Type B pancreatic cell (in vitro differentiated cells): ENCODE measurements at places on chromosomes 16 and 17. TPM values are rescaled to one million over a fixed set of nuclear protein-coding genes. Genes with fewer than 3 reads are reported as not detected.

CCDC102A gene
- total RNA-seq = 6.9 and 14.4 TPM in 2 replicates

NXPH3 gene
- total RNA-seq = 0.45 and 0.46 TPM in 2 replicates

- no peak for DNase-seq
Observed at GRCh38 chr16:963913-964312, 6.9 kb downstream of the LMF1 start.

DNA sequence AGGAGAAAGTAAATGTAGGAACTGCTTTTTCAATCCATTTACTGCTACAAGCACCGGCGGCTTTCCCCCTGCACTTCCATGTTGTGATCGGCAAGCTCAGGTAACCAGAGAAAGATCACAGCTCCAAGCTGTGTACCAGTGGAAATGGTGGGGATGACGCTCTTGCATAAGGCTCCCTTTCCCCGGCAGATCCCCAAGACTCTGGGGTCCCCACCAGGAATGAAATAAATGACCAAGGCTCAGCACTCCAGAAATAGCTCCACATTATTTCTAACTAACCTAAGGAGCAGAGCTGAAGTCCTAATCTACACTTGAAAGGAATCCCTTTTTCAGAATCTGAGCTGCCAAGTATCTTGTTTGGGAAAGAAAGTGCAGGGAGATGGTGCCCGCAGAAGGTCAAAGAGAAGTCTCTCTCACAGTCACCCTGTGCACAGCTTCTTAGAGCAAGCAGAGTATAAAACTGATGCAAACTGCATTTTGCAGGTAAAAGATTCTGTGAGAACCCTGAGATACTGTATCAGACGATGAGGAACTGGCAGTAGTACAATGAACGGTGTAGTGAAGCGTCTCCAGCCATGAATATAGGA is 11.1 kb downstream of the GRB2 start:
- DNase-seq = no peak

DNA sequence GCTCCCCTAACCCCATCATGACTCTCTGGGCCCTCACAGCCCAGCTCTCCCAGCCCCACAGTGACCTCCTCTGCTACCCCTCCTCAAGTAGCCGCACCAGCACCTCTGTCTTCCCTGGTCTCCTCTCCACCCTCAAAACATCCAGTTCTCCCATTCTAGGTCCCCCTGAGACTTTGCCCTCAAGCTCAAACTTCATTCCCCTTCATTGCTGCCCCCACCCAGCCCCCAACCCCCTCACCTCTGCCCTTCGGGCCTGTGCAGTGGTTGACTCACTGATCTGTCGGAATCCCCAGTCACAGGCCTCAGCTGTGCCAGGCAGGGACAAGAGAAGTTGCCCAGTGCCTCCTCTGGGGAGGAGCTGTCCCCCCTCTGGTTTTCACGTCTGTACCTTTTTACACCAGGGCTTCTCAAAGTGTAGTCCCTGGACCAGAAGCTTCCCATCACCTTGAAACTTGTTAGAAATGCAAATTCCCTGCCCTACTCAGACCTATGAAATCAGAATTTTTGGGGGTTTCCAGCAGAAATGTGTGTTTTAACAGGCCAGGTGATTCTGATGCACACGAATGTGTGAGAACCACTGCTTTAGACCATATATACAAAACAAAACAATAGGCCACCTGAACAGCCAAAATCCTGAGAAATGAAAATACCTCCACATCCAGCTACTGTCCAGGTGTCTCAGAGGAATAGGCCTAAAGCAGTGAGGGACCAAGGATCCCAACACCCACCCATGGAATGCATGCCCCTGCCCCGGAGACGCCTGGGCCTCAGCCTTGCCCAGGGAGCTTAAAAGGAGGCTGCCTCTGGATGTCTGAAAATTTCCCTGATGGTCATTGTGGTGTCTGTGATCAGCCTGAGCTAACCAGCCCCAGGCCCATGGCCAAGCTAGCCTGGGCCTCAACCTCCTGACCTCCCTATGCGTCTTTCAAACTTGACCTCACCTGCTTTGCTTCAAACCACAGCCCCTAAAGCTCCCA is 853 bp upstream of the DOK4 start:
- no peak for DNase-seq

- no peak for DNase-seq
Observed at GRCh38 chr17:41404024-41404671, 6.7 kb upstream of the KRT31 start.

- no peak for DNase-seq
Observed at GRCh38 chr17:39675390-39676082, 7.3 kb downstream of the PNMT start.
